ENCODE measurements at places on chromosomes 2 and 18.

DNA sequence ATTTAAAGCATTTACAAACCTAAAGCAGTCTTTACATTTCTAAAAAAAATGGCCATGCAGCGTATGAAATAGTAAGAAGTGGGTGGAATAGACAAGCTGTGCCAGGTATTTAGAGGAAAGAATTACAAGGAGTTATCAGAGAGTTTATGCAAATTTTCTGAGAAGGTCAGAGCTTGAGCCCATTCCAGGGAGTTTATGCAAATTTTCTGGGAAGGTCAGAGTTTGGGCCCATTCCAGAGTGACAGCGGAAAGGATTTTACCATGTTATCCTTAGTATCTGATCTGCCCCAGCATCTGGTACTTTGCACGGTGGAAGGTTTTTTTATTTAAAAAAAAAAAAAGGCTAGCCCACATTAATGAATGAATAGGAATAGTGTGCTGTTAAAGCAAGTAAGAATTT, 1.4 kb upstream of the DOK6 start:
- no peak for DNase-seq

DNA sequence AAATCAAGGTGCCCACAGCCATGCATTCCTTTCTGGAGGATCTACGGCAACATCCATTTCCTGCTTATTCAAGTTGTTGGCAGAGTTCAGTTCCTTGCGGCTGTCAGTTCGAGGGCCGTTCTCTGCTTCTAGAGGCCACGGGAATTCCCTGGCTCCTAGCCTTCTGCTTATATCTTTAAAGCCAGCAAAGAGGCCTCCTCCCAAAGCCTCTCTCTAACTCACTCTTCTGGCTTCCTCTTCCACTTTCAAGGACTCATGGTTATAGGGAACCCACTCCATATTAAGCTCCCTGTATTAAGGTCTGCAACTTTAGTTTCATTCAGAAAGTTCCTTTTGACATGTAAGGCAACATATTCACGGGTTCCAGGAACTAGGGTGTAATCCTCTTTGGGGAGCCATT, 150.1 kb upstream of the RMP24 start:
- no peak for DNase-seq

DNA sequence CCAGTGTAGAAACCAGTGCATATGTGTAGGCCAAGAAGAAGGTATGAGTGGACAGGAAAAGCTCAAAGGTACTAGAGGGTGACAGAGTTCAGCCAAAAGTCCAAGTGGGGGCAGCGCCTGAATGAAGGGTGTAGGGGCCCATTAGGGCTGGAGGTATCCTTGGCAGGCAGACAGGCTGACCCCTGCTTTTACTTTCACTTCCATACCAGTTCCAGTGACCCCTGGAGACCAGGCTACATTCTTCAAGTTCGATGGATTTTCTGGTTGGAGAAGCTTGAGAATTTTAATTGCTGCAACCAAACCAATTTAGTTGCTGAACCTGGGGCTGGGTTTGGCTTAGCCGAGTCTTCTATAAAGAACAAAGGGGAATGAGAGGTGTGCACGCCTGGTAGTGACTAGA, 42.3 kb upstream of the MRPL33 start:
- DNase-seq, result no peak

DNA sequence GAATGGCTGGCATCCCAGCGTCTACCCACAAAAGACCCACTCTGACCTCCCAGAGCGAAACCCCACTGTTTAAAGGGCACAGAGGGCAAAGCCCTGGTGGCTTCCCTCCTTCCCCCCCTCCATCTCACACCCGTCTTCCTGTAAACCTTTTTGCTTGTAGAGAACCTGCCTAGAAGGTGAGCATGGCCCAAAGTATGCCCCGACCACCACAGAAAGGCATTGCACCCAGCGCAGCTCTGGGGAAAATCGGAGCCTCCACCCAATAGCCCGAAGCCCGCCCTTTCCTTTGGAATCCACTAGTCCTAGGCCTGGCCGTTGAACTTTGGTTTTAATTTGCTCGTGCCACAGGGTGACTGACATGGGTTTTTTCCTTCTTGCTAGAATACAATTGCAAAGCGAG, 22.6 kb downstream of the DIPK1C start:
- no peak for DNase-seq

Measured in HAP-1 (cell line).